ENCODE measurements at places on chromosomes 4 and X.

- H3K4me1 ChIP-seq, result no peaks in the 10 kb centered on the region
- H3K4me3 ChIP-seq, result no peak overlapping the region
- H3K36me3 ChIP-seq, result no peaks in the 10 kb centered on the region
- H3K27me3 ChIP-seq, result no peaks in the 10 kb centered on the region
- no peak for DNase-seq
These were observed 926.1 kb downstream of the FAM133A start for GRCh38 chrX:94600077-94600476.

DNA sequence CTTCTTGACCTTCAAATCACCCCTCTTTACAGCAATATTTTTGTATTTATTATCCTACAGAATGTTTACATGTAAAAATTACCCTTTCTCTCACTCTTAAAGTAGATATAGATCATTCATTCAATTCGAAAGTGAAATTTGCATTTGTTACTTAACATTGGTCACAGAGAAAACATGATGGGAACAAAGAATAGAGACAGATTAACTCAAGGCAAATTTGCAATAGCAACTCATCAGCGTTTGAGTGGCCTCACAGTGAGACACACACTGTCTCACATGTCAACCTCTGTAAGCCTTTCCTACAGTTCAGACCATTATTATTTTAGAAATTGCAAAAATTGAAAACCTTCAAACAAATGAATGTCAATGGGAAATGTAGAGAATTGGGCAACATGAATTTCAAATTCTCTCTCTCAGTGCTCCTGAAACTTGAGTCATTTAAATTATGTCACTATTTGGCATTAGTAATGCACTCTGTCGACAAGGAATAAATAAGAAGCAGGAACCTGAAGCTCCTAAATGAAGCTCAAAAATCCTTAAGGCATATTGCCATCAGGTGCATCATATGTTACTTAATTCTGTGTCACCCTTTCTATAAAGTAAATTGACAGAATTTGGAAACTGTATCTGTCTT lies 148.3 kb upstream of the ANXA10 start:
- H3K4me3 ChIP-seq, result no peak overlapping the region
- H3K27me3 ChIP-seq, result no peaks in the 10 kb centered on the region
- H3K36me3 ChIP-seq, result no peaks in the 10 kb centered on the region
- no peak for DNase-seq

DNA sequence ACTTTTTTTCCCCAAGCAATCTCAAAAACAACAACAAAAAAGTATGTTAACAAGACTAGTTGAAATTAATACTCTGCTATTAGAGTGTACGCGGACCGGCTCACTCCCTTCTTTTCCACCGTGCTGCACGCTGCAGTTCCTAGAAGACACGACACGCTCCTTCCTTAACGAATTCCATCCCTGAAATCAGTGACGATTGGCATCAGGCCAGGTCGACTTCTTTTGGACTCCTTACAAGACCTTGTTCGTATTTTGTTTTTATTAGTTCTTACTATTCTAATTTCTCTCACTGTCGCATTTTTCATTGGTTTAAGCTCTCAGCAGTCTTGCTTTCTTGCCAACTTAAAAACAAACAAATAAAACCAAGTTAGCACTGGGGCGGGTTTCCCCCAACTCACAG lies 175.8 kb upstream of the PITX2 start:
- no peak overlapping the region for H3K27ac ChIP-seq
- H3K36me3 ChIP-seq, result no peaks in the 10 kb centered on the region
- H3K4me3 ChIP-seq, result no peak overlapping the region
- H3K27me3 ChIP-seq, result no peaks in the 10 kb centered on the region
- no peaks in the 10 kb centered on the region for H3K4me1 ChIP-seq

- no peaks in the 10 kb centered on the region for H3K27me3 ChIP-seq
- H3K4me1 ChIP-seq, result peaks cover 32% of the 10 kb centered on the region
- peak overlapping the region; percentile 100 for H3K27ac ChIP-seq
These were observed 1.8 kb downstream of the CPEB2 start for GRCh38 chr4:15003891-15004738.

- H3K36me3 ChIP-seq, result no peaks in the 10 kb centered on the region
- H3K4me1 ChIP-seq, result no peaks in the 10 kb centered on the region
- H3K27ac ChIP-seq, result peak overlapping the region; percentile 47
- no peaks in the 10 kb centered on the region for H3K27me3 ChIP-seq
- no peak for DNase-seq
These were observed 22.4 kb upstream of the HPSE start for GRCh38 chr4:83356899-83357661.

- no peak overlapping the region for H3K4me3 ChIP-seq
- no peaks in the 10 kb centered on the region for H3K36me3 ChIP-seq
- no peaks in the 10 kb centered on the region for H3K4me1 ChIP-seq
- H3K27me3 ChIP-seq, result no peaks in the 10 kb centered on the region
These were observed 43.1 kb upstream of the FREM3 start for GRCh38 chr4:143743591-143743990.

GRCh38 chrX:21933077-21933476 lies 7.4 kb upstream of the SMS start:
- H3K27me3 ChIP-seq, result no peaks in the 10 kb centered on the region
- no peaks in the 10 kb centered on the region for H3K4me1 ChIP-seq
- peak overlapping the region; percentile 37 for H3K27ac ChIP-seq
- no peak overlapping the region for H3K4me3 ChIP-seq

DNA sequence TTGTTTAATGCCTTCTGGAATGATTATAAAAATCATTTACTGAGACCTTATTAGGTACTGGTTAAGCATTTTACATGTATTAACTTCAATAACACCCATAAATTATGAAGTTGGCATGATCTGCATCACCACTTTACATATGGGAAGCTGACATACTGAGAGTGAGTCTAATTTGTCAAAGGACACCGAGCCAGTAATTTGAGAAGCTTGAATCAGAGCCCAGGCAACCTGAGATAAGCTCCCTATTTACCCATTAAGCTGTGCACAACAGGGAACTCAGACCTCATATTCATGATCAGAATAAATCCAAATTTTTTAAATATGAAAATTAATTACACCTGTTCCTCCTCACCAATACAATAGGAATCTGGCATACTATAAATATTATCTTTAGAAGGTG lies 247.9 kb upstream of the EPHA5 start:
- no peak for DNase-seq
- H3K27me3 ChIP-seq, result no peaks in the 10 kb centered on the region

GRCh38 chrX:74251006-74251930 lies 52.7 kb upstream of the ZCCHC13 start:
- peaks cover 15% of the 10 kb centered on the region for H3K4me1 ChIP-seq
- no peak overlapping the region for H3K4me3 ChIP-seq
- no peaks in the 10 kb centered on the region for H3K36me3 ChIP-seq

- H3K4me1 ChIP-seq, result no peaks in the 10 kb centered on the region
- DNase-seq, result no peak
- H3K27ac ChIP-seq, result no peak overlapping the region
- no peaks in the 10 kb centered on the region for H3K36me3 ChIP-seq
These were observed 25.5 kb downstream of the ABLIM2 start for GRCh38 chr4:8132947-8133705.

DNA sequence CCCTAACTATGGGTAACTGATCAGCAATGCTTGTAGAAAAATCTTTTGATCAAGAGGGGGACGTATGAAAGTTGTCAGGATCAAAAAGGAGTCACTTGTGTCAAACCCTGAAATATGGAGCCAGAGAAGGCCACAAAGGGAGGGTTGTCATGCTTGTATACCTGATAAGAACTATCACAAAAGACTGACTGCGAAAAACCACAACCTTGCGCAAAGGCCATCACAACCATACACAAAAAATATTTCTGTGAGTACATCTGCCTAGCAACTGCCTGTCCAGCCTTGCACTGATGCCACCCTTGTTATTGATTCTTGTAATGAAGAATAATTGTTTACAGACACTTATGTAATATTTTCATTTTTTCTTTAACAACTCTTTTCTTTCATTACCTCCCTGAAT lies 22.8 kb upstream of the EIF4E start:
- no peaks in the 10 kb centered on the region for H3K4me1 ChIP-seq
- H3K27me3 ChIP-seq, result no peaks in the 10 kb centered on the region
- H3K27ac ChIP-seq, result no peak overlapping the region
- no peak overlapping the region for H3K4me3 ChIP-seq

- H3K4me1 ChIP-seq, result no peaks in the 10 kb centered on the region
- DNase-seq, result no peak
- no peaks in the 10 kb centered on the region for H3K27me3 ChIP-seq
- no peak overlapping the region for H3K27ac ChIP-seq
- H3K36me3 ChIP-seq, result no peaks in the 10 kb centered on the region
- H3K4me3 ChIP-seq, result no peak overlapping the region
These were observed 17.3 kb upstream of the SEL1L3 start for GRCh38 chr4:25879991-25880651.

- peaks cover 43% of the 10 kb centered on the region for H3K4me1 ChIP-seq
- no peak overlapping the region for H3K27ac ChIP-seq
- DNase-seq, result no peak
These were observed 3.1 kb upstream of the SFRP2 start for GRCh38 chr4:153791746-153792617.

DNA sequence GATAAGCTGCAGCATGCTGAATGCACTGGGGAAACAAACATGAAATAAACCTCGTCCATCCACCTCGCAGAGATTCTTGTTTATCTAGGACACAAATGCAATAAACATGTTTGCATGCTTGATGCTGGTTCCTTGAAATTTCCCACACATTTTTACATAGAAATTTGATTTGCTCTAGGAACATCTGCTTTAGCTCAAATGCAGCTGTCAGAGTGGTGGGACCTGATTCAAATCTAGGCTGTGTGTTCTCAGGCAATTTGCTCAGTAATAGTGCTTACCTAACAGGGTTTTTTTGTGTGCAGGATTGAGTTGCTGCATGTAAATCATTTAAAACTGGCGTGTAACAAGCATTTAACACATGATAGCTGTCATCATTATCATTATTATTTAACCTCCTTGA lies 293.1 kb downstream of the QDPR start:
- H3K36me3 ChIP-seq, result no peaks in the 10 kb centered on the region
- DNase-seq, result no peak
- no peaks in the 10 kb centered on the region for H3K4me1 ChIP-seq
- H3K27ac ChIP-seq, result no peak overlapping the region
- H3K4me3 ChIP-seq, result no peak overlapping the region
- no peaks in the 10 kb centered on the region for H3K27me3 ChIP-seq

DNA sequence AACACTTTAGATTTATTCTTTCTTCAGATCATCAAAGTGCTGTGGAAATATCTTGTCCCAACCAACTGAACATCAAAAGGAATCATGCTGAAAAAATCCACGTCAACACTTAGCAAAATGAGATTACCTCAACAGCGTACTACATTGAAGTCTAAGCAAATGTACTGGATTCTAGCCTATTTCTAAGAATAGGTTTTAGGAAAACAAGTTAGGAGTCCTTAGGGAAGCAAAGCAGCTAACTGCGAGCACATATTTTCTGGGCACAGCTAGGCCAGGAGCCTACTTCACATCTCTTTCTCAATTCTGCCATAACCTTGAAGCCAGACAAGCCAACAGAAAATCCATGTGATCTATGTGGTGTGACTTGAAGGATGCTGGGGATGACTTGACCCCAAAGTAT lies 22.2 kb downstream of the KDR start:
- H3K36me3 ChIP-seq, result no peaks in the 10 kb centered on the region
- DNase-seq, result no peak
- no peaks in the 10 kb centered on the region for H3K27me3 ChIP-seq
- H3K27ac ChIP-seq, result no peak overlapping the region

DNA sequence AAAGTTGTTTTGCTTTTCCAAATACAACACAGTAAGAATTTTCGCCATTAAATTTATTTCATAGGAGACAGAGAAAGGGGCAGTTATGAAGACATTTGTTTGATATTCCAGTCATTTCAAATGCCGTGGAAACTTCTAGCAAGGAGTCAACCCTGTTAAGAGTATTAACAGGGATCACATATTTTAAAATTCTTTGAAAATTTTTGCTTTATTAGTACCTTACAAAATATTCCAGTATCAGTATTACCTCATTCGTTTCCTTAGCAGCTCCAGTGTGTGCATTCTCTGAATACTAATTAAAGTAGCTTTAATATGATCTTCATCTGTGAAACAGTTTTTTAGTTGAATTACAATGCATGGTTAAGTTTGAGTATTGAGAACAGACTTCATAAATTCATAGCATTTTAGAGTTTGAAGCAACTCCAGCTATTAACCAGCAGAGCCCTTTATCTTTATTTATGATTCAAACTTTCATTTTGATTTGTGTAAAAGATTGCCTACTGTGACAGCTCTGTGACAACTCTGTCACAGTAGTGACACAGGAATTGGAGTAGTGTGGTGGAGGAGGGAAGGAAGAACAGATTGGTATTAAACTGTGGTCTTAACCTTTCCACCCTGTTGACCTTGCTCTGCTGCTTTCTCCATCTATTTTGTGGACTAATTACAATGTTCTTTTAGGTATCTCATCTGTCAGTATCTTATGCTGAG lies 86.3 kb downstream of the PDLIM5 start:
- no peak overlapping the region for H3K27ac ChIP-seq
- H3K4me3 ChIP-seq, result no peak overlapping the region
- DNase-seq, result no peak
- no peaks in the 10 kb centered on the region for H3K27me3 ChIP-seq

- no peaks in the 10 kb centered on the region for H3K27me3 ChIP-seq
- no peak overlapping the region for H3K27ac ChIP-seq
- no peak overlapping the region for H3K4me3 ChIP-seq
- H3K4me1 ChIP-seq, result no peaks in the 10 kb centered on the region
- no peaks in the 10 kb centered on the region for H3K36me3 ChIP-seq
These were observed 121.1 kb upstream of the SORBS2 start for GRCh38 chr4:185933078-185933581.

DNA sequence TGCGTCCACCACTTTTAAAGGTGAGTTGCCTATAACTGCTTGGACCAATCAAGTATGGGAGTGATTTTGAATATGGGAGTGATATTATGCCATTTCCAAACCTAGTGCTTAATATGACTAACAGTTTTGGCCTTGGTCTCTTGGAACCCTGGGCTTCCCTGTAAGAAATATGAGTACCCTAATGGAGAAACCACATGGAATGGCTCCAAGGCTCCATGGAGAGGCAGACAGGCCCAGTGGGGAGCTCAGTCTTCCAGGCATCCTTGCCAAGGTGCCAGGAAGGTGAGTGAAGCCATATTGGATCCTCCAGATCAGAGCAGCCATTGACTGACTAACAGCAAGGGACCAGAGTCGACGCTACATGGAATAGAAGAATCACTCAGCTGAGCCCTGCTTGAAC lies 53.2 kb downstream of the MAML3 start:
- no peaks in the 10 kb centered on the region for H3K36me3 ChIP-seq
- no peak for DNase-seq
- no peak overlapping the region for H3K27ac ChIP-seq
- no peak overlapping the region for H3K4me3 ChIP-seq
- H3K27me3 ChIP-seq, result no peaks in the 10 kb centered on the region

DNA sequence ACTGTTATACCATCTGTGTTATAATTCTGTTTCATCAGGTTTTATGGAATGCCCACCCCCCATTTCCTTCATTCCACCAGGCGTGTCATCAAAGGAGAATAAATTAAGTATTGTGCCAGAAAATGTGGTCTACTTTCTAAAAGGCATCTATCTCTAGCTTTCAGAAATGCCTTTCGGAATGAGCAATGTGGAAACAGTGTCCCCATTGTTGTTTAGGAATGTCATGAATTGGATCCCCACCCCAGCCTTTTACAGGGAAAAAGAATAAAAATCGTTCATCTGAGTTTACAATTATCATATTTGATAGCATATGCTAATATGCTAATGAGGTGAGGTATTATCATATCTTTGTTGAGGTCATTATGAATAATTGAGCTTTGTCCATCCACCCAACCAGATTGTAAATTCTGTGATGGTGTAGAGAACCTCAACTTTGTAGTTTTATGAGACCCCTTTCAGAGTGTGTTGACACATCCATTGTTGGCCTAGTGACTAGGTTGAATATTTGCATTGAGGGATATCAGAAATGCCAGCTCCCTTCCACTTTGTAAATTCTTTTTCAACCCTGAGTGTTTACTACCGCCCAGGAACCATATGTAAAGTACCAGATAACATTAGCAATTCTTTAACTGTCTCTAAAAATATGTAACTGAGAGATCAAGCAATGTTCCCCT lies 56.2 kb upstream of the CCDC160 start:
- no peak overlapping the region for H3K27ac ChIP-seq
- DNase-seq, result no peak
- H3K27me3 ChIP-seq, result no peaks in the 10 kb centered on the region
- H3K4me3 ChIP-seq, result no peak overlapping the region
- no peaks in the 10 kb centered on the region for H3K4me1 ChIP-seq
- no peaks in the 10 kb centered on the region for H3K36me3 ChIP-seq
